ENCODE measurements at places on chromosomes 13 and 19. TPM values are rescaled to one million over a fixed set of nuclear protein-coding genes. Genes with fewer than 3 reads are reported as not detected.

The RNF17 gene
- not detected for total RNA-seq

The EHD2 gene
- total RNA-seq: 0.23 TPM

The LILRB3 gene
- total RNA-seq: 0.74 TPM

The IGFL3 gene
- not detected for total RNA-seq

The FAM83E gene
- 3.6 TPM for total RNA-seq

The IZUMO4 gene
- total RNA-seq: 16.0 TPM

The ZFR2 gene
- 0.91 TPM for total RNA-seq

The EXOC3L2 gene
- not detected for total RNA-seq

The SLC1A6 gene
- total RNA-seq: not detected

The ZNF534 gene
- not detected for total RNA-seq

The PSG1 gene
- not detected for total RNA-seq

The SIGLEC8 gene
- total RNA-seq: not detected

The TFDP1 gene
- 117 TPM for total RNA-seq

The SIGLEC12 gene
- 3.7 TPM for total RNA-seq

The COG6 gene
- total RNA-seq: 30.3 TPM

The PPP1R37 gene
- total RNA-seq: 31.9 TPM

The STAP2 gene
- total RNA-seq: 8.4 TPM

The DAND5 gene
- not detected for total RNA-seq

The PHF11 gene
- 121 TPM for total RNA-seq

The DNAAF3 gene
- total RNA-seq: not detected

The OSCAR gene
- 1.5 TPM for total RNA-seq

The KLC3 gene
- total RNA-seq: not detected

The CLDN10 gene
- total RNA-seq: not detected

The PSG4 gene
- total RNA-seq: not detected

The ZNF667 gene
- total RNA-seq: 2.0 TPM

The ADGRE2 gene
- 0.44 TPM for total RNA-seq

The SLC5A5 gene
- total RNA-seq: 1.8 TPM

The CNOT3 gene
- total RNA-seq: 72.3 TPM

The CYP4F22 gene
- total RNA-seq: 3.4 TPM

The RFPL4A gene
- total RNA-seq: not detected

The LIPE gene
- total RNA-seq: 34.6 TPM

The PGLYRP1 gene
- not detected for total RNA-seq

The INSR gene
- total RNA-seq: 0.65 TPM

The ZNF729 gene
- total RNA-seq: not detected

The GPR4 gene
- not detected for total RNA-seq

The GPR12 gene
- not detected for total RNA-seq

The TSHZ3 gene
- total RNA-seq: 0.45 TPM

The KCNN4 gene
- total RNA-seq: 45.4 TPM

The CEACAM7 gene
- total RNA-seq: not detected

The RFXANK gene
- total RNA-seq: 87.0 TPM

The KLK2 gene
- 0.44 TPM for total RNA-seq

The ZNF443 gene
- 7.1 TPM for total RNA-seq

The TBCB gene
- 150 TPM for total RNA-seq

The B3GNT3 gene
- not detected for total RNA-seq

The NLRP5 gene
- not detected for total RNA-seq

The PSG7 gene
- not detected for total RNA-seq

The PRODH2 gene
- not detected for total RNA-seq

The KLK4 gene
- not detected for total RNA-seq

The GNG8 gene
- total RNA-seq: 2.4 TPM
